ENCODE measurements at places on chromosomes 4 and X.

DNA sequence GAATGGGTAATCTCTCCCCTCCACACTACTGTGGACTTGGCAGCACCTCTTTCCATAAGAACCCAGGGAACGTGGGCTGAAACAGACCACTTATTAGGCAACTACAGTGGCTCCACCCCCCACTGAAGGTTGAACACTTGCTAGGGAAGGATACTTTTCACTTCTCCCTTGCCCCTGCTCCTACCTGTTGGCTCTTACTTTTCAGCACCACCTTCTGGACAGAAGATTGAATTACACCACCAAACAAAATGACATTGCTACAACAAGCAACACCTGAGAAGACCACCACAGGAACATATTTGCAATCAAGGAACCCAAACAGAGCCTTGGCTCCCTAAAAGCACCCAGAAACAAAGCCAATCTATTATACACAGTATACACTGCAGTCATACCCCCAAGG lies 132.1 kb upstream of the CXCL13 start:
- DNase-seq = no peak

GRCh38 chr4:1839282-1839681 lies 16.7 kb downstream of the LETM1 start:
- no peak for DNase-seq

DNA sequence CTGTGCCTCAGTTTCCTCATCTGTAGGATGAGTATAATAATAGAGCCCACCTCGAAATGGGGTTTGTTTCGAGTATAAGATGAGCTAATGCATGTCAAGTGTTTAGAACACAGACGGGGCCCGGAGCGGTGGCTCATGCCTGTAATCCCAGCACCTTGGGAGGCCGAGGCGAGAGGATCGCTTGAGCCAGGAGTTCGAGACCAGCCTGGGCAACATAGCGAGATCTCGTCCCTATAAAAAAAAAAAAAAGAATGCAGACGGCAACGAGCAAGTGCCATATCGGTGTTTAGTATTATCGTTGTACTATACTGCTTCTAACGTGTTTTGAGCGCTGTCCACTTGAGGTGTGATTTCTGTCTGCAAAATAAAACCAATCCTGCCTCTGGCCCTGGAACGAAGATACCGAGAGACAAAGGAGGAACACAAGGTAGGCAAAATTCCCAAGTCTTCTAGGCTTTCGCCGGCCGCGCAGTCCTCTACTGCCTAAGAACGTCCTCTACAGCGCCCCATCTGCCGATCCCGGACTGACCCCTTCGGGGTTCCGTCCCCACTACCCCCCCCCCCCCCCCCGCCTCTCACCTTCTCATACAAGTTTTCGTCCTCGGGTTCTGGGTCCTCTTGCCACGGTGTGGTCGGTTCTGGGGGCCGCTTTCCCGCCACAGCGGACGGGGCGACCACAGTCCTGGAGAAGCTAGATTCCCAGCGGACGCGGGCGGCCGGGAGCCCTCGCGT lies 442 bp downstream of the NDUFB11 start:
- DNase-seq = no peak

DNA sequence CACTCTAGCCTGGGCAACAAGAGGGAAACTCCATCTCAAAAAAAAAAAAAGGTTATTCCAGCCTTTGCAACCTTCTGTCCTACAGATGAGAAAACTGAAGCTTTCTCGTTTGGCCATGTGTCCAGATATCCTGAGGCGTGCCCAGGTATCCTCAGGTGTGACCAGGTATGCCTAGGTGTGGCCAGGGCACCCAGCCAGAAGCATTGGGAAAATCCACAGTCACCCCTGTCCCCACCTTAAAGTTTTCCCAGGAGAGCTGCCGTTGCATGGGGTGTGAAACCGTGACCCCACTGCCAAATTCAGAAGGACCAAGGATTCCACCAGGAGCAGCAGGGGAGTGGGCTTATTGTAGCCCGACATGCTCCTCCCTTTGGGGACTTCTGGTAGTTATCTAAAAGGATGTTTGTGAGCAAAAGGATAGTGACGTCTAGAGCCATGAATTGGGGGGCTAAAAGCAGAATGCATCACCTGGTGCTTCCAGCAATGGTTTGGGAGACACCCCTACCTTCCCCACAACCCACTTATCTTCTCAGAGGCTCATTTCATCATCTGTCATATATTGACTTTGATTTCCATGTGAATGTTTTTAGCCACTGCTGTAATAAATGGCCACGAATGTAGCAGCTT lies 4.0 kb upstream of the DHRSX start:
- DNase-seq = no peak

GRCh38 chr4:28792917-28793597 lies 1927.1 kb upstream of the PCDH7 start:
- no peak for DNase-seq

GRCh38 chr4:5638976-5639375 lies 69.4 kb downstream of the EVC2 start:
- no peak for DNase-seq

DNA sequence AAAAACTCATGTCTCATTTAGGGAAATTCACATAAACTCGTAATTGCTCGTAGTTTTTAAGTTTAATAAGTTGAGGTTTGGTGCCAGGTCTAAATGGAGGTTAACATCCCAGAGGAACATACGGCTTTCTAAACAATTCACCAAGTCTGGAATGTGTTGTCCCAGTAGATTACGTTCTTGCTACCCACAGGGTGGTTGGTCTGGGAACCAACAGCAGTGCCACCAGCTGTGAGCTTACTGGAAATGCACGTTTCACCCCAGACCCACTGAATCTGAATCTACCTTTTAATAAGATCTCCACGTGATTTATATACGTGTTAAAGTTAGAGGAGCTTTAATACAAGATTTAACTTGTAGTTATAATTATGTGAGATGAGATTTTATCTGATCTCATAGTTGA lies 134.3 kb downstream of the BMPR1B start:
- DNase-seq = no peak

DNA sequence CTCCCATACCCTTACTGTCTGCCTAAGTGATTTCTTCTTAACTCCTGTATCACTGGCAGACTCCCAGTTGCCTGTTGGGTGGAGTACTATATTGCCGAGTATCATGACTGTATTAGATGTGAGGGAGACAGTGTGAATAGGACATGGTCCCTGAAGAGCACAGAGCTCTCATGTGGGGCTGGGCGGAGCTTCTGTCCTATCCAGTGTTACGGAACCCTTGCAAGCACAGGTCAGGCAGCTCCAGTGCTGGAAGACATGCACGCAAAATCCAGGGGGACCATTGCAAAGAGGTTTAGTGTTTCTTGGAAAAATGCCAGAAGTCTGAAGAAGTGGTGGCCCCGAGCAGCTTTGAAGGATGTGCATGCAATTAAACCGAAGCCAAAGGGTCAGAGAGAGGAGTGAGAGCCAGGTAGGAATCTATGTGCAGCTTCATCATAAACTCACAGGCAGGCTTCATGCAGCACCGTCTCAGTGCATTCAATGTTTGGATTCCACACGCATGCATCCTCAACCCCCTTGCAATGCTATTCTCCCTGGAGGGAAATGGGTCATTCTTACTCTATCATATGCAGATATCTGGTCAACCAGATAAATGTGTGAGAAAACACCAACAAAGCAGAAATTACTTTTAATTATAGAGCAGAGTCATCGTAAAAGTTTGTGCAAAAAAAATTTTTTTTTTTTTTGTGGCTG lies 49.7 kb upstream of the DHRSX start:
- DNase-seq = no peak

- DNase-seq = no peak
Measured at GRCh38 chr4:89324671-89325070, 17.1 kb upstream of the GPRIN3 start.

- DNase-seq = peak; percentile 50
Measured at GRCh38 chr4:2831611-2832308, 11.9 kb upstream of the ADD1 start.

DNA sequence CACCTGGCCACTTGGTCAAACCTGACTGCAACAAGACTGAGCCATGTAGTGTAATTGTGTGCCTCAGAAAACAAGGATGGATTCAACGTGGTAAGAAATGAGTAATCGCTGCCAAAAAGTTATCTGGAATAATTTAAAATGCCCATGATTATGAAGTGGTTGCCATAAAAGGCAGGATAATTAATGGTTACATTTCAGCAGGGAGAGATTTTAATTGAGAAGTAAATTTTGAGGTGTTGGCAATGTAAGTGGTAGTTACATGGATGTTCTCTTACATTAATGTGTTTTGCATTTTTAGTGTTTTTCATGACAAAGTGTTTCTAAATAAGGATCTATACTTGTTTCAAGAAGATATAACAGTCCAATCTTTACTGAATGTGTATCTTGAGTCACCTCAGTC lies 15.7 kb downstream of the HAUS3 start:
- DNase-seq = no peak

GRCh38 chr4:111986095-111986494 lies 159.2 kb upstream of the FAM241A start:
- no peak for DNase-seq

DNA sequence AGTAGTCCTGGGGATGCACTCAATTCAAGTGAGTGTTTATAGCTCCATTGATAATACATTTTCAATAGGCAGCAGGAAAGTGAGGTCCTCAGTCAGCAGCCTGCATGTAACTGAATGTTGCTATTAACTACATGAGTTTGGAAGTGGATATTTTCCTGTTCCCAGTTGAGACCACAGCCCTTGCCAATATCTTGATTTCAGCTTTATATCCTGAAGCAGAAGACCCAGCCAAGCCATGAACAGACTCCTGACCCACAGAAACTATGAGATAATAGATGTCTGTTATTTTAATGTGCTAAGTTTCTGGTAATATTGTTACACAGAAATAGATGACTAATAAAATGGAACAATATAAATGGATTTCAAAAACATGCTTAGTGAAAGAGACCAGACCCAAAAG lies 63.7 kb downstream of the VSIG4 start:
- DNase-seq = no peak

DNA sequence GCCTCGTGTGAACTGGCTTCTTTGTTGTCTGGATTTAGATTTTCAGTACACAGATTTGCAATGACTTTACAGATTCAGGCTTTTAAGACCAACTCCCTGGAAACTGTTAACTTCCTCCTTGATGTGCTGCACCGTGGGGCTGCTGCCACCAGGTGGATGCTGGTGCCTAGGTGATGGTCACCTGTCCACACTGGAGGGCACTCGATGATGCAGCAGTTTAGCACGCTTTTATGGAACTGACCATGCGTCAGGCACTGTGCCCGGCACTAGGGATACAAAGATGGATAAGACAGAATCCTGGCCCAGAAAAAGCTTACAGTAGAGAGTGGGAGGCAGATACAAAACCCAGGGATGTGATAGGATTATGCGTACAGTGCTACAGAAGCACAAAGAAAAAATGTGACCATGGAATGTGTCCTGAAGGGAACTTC lies 180.7 kb downstream of the CEP135 start:
- DNase-seq = no peak

GRCh38 chrX:77174680-77175519 lies 272.3 kb upstream of the FGF16 start:
- peak; percentile 69 for DNase-seq
